Panc1 (cell line): ENCODE measurements at places on chromosomes 4 and X. TPM values are rescaled to one million over a fixed set of nuclear protein-coding genes. Genes with fewer than 3 reads are reported as not detected.

USP17L15 gene
- total RNA-seq = not detected

MAGEE1 gene
- total RNA-seq = 1.6 TPM

DNA sequence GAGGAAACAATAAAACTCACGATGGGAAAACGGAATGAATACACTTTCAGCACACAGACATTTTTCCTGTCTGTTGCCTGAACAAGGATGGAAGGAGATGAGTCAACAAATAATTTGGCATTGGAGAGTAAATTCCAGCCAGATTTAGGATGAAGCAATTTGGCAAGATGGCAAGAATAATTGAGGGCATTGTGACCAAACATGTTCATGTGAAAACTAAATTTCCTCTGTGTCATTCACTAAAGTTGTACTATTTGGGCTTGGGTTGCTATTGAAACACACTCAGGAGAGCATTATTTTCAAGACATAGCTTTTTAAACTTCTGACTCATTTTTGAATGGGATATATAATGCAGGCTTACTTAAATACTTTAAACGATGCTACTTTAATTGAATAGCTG lies 1614.4 kb downstream of the PCDH19 start:
- no peak for DNase-seq

DNA sequence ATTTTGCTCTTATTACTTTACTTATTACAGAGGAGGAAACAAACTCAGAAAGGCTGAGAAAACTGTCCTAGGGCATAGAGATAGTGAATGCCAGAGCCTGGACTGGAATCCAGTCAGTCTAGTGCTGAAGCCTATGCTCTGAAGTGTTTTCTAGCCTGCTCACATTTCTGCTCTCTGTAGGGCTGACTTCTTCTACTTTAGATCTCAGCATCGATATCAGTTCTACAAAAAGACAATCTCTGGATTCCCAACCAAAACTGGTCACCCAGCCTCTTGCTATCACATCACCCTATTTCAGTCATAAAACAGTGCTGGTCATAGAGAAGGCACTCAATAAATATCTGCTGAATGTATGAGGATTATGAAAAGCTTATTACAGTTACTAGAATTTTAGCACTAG lies 87.2 kb downstream of the FAM13A start:
- DNase-seq = no peak

DNA sequence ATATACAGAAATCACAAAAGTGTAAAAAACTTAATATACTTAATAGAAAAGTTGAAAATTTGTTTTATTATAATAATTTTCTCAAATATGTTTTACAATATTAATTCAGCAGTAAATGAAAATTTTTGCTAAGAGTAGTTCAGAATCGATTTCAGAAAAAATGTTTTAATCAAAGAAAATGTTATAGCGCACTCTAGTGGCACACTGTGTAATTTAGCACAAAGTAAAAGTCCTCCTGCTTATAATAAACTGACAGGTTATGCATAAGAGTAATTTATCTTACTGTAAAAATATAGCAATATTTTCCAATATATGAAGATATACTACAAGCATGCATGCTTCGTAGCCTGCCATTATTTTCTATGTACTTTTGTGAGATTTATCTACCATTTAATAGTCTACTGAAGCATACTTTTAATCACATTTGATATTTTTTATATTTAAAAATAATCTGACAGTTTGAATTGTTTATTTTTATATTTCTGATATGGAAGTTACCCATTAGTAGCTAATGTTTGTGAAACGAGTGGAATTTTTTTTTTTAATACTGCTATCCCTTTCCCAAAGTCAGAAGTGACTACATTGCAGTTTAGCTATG lies 217.9 kb upstream of the KLHL4 start:
- no peak for DNase-seq

DNA sequence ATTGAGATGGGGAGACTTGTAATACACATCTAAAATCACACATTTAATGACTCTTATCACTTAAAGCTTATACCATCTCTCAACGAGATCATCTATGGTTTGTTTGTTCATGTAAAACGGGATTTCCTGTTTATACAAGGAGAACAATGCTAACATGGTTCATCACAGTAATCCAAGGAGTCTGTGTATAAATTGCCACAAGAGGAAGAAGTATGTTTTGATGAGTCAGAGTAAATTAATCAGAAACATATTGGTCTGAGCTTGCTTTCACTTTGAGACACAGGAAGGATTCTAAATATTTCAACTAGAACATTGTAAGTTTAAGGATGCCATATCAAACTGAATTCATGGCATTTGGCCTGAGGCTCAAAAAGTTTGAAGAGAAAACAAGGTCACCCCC lies 594.1 kb downstream of the GLUD2 start:
- DNase-seq = no peak

GRCh38 chrX:52277666-52278065 lies 91.2 kb upstream of the XAGE2 start:
- DNase-seq = no peak

DNA sequence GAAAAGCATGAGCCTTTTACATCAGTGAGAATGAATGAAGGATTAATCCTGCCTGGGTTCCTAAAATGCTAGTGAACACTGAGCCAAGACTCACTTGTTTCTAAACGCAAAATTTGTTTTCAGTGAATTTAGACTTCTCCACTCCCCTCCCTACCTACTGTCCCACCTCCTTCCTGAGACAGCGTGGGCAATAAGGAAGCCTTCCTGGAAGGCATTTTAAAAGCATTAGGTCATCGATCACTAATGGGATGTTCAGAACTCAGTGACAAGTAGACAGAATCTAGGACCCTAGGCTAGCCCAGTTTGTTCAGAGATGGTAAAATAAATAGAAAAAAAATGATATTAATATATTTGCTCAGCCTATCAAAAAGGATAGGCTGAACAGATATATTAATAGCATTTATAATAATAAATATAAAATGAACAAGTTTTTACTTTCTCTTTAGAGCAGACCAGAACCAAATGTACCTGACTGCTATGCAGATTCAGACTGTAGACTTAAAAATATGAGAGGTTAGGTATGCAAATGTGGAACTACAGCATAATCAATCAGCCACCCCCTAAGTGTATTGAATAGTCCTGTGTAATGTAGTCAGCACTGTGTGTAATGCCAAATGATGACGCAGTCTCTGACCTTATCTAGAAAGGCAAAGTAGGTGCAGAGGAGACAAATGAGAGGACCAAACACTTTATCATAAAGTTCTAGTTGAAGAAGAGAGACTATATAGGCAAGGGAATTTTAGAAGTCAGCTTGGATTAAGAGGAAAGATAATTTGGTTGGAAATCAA lies 331.1 kb downstream of the GPAT3 start:
- no peak for DNase-seq

DNA sequence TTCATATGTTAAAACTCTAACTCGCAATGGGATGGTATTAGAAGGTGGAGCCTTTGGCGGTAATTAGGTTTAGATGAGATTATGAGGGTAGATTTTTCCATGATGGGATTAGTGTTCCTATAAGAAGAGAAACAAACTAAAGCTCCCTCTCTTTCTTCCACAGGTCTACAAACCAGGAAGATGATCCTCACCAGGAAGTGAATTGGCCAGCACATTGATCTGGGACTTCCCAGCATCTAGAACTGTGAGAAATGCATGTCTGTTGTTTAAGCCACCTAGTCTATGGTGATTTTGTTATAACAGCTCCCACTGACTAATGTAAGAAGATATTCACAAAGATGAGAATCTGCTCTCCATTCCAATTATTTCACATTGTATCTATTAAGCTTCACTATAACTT lies 2266.9 kb downstream of the PCDH7 start:
- no peak for DNase-seq

DNA sequence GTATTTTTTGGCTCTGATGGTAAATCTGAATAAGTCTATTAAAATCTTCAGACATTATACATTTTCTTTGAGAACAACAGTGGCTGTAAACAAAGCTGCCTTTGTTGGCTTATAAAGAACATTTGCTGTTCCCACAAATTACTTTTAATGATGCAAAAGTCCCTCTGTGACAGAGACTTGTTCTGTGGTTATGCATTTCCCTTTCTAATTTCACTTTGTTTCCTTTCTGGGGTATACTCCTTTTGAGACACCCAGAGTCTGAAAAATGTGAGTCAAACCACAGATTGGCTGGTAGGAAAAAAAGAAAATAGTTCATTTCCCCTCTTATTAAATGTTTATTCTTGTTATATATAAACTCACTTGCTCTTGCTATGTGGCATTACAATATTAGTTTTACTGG lies 402.4 kb downstream of the PACRGL start:
- DNase-seq = no peak

- no peak for DNase-seq
Observed at GRCh38 chr4:109701566-109702410, 1.5 kb downstream of the CASP6 start.

GRCh38 chr4:167587361-167587760 lies 353.1 kb upstream of the SPOCK3 start:
- no peak for DNase-seq

GRCh38 chr4:82696117-82696860 lies 102.3 kb downstream of the SCD5 start:
- DNase-seq = no peak
